ENCODE measurements at places on chromosomes 4 and X.

- no peak for DNase-seq
Measured at GRCh38 chr4:148192526-148192925, 249.7 kb downstream of the NR3C2 start.

DNA sequence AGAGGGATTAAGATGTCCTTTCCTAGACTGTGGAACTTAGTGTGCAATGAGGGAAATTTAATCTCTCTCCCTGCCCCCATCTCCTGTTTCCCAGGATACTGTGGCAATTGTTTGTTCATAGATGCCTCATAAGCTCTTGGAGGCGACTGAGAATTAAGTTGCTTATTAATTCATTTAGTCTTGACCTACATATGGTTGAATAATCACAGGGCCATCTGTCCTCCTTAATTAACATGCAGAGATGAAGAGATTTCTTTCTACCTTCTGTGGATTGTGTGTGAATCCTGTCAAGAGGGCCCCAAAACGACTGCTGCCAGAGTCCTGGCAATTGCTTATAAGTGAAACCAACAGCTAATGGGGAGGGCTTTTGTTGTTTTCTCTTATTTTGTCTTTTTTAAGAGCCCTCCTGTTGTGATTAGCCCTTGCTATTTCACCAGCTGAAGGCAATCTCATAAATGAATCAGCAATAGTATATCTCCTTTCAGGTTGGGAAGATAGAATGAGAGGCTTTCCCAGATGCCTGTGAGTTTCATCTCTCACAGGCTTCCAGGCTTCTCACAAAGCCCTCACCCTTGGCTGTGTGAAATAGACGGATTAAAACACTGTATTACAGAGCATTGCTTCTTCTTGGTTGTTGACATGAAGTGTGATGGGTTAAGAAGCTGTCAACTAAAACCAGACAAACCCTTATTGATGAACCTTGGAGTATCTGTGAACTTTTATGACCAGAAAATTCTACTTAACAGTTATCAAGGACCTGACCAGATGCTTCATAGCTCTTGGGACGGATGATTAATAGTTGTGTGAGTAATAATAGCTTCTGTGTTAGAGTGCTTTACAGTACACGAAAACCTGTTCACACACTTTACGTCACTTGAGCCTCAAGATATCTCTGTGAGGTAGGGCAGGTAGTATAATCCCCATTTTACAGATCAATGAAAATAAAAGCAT, 58.5 kb downstream of the PGRMC2 start:
- no peak for DNase-seq

DNA sequence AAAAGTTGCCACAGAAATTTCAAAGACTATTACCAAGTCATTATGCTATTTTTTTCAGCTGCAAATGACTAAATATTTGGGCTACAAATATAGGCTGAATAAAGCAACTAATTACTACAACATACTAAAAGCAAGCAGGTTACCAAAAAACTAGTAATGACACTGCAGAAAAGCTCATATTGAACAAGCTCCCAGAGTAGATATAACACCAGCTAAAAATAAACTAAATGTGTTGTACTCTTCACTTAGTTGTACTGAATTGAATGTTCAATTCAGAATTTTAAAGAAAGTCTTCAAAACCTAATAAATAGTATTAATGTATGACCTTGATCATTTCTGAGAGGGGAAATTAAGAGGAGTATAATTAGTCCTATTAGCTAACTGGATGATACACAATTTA, 12.0 kb downstream of the ATP8A1 start:
- DNase-seq = no peak

DNA sequence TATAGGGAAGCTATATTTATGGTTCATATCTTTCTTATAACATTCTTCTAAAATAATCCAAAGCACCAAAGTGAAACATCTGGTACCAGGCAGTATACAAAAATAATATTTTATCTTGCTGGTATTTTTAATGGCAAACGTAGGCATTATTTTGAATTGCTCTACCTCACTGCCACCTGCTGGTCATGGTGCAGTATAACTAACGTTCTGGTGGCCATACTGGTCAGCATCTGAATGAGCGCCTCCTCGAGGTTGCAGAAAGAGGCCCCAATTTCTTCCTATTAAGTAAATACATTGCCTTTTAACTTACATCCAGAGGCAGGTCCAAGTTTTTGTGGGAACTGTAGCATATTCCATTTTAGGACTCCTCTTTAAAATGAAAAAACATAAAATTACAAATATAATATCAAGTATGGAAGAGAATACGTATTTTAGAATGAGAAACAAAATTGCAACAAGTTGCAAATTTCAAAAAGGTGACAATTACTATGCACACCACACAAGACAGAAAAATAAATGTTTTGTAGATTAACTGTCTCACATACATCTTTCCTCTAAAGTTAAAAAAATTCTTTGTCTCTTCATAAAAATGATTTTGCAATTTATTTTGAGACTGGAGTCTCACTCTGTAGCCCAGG, 22.9 kb upstream of the CWH43 start:
- DNase-seq = peak; percentile 70

- no peak for DNase-seq
Measured at GRCh38 chr4:140099983-140100382, 54.0 kb downstream of the MAML3 start.

DNA sequence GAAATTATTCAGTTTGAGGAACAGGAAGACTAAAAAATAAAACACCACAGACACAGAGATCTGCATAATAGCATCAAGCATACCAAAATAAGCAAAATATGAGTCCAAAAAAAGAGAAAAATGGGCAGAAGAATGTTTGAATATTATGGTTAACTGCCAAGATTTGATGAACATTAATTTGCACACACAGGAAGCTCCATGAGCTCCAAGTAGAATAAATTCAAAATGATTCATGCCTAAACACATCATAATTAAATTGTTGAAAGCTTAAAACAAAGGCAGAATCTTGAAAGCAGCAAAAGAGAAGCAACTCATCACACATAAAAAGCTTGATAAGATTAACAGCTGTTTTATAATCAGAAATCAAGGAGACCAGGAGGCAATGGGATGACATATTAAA, 156.6 kb upstream of the ARSJ start:
- no peak for DNase-seq

GRCh38 chrX:97416461-97416860, 532.8 kb downstream of the RPA4 start:
- no peak for DNase-seq

- DNase-seq = no peak
Measured at GRCh38 chr4:128633067-128633466, 176.4 kb upstream of the JADE1 start.

DNA sequence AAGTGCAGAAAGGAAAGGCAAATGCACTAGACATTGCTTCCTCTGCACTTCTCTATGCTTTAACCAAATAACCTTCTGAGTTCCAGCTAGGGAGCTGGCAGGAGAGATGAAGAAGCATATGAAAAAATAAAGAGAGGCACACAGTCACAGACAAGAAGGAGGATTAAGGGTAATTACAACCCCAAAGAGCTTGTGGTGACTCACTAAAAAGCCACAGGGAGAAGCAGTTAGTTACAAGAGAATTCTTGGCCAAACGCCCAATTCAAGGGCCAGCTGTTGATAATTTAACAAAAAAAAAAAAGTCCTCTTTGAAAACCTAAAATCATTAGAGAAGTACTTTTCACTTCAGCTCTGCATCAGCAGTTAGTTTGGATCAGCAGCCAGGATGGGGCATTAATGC, 478.0 kb downstream of the KCNIP4 start:
- DNase-seq = no peak

- DNase-seq = no peak
Measured at GRCh38 chr4:83581411-83582288, 45.7 kb downstream of the GPAT3 start.

GRCh38 chr4:77010841-77011354, 61.3 kb downstream of the SEPTIN11 start:
- no peak for DNase-seq

- DNase-seq = no peak
Measured at GRCh38 chr4:132770776-132771175, 378.3 kb upstream of the PCDH10 start.

GRCh38 chr4:57064811-57065711, 45.1 kb downstream of the IGFBP7 start:
- DNase-seq = no peak

DNA sequence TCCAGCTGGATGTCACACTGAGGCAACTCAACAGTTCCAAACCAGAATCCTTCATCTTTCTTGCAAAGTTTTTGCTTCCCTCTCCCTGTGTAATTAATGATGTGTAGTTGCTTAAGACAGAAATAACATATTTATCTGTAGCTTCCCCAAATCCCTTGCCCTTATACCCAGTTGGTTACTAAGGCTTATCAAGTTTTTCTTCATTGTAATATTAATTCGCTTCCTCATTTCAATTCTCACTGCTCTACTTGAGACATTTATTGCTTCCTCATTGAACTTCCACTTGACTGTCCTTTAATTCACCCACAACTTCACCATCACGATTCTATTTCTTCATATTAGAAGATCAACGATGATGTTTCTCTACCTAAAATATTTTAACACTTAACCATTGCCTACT, 386.6 kb upstream of the CPEB2 start:
- DNase-seq = no peak

- DNase-seq = no peak
Measured at GRCh38 chrX:11172415-11172814, 61.3 kb downstream of the HCCS start.

DNA sequence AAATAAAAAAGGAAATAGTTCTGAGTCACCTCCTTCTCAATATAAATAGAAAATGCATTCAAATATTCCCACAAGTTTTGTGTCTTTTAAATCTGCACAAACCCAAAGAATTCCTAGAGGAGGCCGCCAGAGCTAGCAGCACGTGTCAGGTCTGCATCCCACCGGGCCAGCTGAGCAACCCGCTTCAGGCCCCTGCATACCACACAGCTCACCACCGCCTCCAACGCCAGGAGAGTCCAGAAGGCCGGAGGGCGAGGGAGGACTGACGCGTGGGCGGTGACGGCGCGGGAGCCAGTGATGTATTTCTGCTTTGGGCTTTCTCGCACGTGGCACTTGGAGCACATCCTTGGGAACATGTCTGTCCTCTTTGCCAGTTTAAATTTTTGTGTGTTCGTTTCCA, 61.9 kb upstream of the CLDN34 start:
- no peak for DNase-seq

- DNase-seq = no peak
Measured at GRCh38 chr4:41146716-41147506, 67.4 kb downstream of the APBB2 start.

- DNase-seq = no peak
Measured at GRCh38 chrX:15761564-15762191, 23.6 kb downstream of the CA5B start.

GRCh38 chrX:11867610-11868345, 109.7 kb downstream of the MSL3 start:
- no peak for DNase-seq
